Bronchial smooth muscle cell (primary cell): ENCODE measurements at places on chromosomes 4 and X. TPM values are rescaled to one million over a fixed set of nuclear protein-coding genes. Genes with fewer than 3 reads are reported as not detected.

BEX1 gene
- 0.63 TPM in 1 of 2 replicates, not detected in the other for total RNA-seq

RPL34 gene
- total RNA-seq, result 807 and 833 TPM in 2 replicates

SLC34A2 gene
- not detected in 2 replicates for total RNA-seq

MOB1B gene
- 4.2 and 8.7 TPM in 2 replicates for total RNA-seq

CXorf65 gene
- not detected in 2 replicates for total RNA-seq

LDB2 gene
- total RNA-seq, result 191 and 428 TPM in 2 replicates

FRMPD4 gene
- total RNA-seq, result 1.6 and 2.4 TPM in 2 replicates
